ENCODE measurements at places on chromosomes 4 and X.

GRCh38 chr4:180197471-180197870 is 2045.7 kb upstream of the TENM3 start:
- no peak for DNase-seq

DNA sequence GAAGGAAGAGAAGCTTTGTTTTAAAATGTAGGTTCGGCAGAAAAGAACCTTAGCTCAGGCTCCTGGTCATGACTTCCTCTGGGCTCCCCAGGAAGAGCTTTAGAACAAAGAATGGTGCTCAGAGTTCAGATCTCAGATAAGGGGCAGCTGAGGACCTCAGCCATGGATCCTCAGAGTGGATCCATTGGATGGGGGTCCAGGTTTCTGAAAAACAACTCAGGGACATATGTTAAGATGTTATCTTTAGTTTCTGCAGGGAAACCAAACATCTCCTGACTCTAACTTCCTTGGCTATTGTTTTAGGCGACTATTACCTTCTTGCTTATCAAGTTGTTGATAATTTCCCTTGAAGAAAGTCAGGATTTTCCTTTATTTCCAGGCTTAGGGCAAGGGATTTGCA is 5.4 kb downstream of the EVC start:
- no peak for DNase-seq

GRCh38 chr4:143254491-143255226 is 69.9 kb downstream of the USP38 start:
- no peak for DNase-seq

DNA sequence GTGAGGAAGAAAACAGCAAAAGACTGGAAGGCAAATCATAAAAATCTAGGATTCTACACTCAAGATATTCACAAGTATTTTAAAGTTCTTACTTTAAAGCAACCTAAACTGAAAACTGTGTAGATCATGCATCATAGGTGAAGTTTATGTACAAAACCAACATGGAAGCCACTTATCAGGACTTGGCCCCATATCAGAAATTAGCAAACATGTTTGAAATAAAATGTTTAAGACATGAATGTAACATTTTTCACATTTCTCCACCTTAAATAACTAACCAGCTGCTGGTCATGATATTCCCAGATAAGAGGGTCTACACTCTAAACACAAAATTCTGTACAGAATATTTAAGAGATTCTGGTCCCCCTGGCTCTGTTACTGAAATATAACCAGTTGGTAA is 38.5 kb downstream of the APBB2 start:
- DNase-seq = no peak

GRCh38 chrX:20244931-20245330 is 21.8 kb downstream of the RPS6KA3 start:
- no peak for DNase-seq

DNA sequence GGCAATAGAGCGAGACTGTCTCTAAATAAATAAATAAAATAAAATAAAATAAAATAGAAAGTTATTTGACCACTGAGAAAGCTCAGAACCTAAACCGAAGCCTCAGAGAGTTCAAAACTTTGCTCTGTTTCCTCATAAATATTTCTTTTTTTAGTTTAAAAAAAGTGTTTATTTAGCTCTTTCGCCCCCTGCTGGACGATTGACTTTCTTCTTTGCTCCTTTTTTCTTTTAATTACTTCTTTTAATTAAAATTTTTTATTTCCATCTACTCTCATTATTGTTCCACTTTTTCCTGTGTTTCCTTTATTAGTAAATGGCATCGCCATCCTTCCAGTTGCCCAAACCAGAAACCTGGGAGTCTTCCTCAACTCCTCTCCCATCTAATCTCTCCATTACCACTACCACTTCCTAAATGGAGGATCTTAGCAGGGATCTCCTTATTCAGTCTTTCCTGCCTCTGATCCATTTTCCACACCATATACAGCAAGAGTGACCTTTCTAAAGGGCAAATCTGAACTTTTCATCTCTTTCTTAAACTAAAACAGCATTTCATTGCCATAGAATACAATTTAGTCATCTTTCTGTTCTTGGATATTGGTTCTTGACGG is 728 bp upstream of the IL13RA2 start:
- no peak for DNase-seq

- no peak for DNase-seq
Observed at GRCh38 chr4:8765084-8765483, 106.6 kb downstream of the HMX1 start.

DNA sequence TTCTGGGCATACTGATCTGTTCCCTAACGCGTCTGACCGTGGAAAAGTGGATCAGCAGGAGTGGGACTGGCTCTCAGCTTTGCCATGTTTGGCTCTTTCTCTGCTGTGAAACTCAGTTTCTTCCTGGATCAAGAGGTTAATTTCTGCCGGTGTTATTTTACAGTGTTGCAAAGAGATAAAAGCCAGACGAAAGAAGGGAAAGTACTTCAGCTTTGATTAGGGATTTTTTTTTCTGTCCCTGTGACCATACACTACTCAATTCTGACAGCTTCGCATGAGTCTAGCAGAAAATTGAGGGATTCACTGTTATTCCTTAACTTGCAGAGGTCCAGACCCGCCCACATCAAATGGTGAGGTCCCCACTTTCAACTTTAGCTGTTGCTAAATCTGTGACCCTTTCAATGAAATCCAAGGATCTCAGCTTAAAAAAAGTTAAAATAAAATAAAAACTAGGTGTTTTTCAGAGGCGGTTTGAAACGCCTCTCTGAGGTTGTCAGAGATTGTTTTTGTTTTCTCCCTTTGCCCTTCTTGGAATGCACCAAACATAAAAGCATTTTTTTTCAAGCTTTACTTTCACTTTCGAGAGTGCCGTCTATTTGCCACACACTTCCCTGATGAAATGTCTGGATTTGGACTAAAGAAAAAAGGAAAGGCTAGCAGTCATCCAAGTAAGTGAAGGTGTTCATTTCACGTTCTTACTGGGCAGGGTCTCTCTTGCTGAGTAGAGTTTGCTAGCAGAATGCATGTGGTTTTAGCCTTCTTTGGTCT is at the start of gene TLR3:
Gene TLR3 (plus strand): TSS at position 576 of the 768 bp plus-strand sequence. CDS start 7,464 bp downstream, outside the sequence.
- peak; percentile 31 for DNase-seq

- DNase-seq = no peak
Observed at GRCh38 chr4:31026256-31026655, 306.1 kb downstream of the PCDH7 start.

- DNase-seq = no peak
Observed at GRCh38 chrX:78182881-78183280, 43.4 kb upstream of the TAF9B start.

- no peak for DNase-seq
Observed at GRCh38 chrX:41350150-41350975, 16.4 kb downstream of the DDX3X start.

GRCh38 chr4:4800646-4801408 is 58.6 kb upstream of the MSX1 start:
- no peak for DNase-seq

DNA sequence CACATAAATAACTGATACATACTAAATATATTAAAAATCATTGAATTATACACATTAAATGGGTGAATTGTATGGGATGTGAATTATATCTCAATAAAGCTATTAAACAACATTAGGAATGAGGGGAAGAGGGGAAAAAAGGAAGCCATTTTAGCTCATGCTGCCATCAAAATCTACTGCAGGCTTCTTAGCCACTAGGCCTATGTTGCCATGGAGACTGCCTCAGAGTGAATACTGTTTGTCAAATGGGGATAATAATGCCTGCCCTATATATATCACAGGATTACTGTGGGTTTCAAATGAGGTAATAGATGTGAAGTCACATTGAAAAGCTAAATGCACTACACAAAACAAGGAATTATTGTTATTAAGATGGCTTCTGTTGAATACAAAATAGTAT is 21.2 kb downstream of the TMEM255A start:
- no peak for DNase-seq

DNA sequence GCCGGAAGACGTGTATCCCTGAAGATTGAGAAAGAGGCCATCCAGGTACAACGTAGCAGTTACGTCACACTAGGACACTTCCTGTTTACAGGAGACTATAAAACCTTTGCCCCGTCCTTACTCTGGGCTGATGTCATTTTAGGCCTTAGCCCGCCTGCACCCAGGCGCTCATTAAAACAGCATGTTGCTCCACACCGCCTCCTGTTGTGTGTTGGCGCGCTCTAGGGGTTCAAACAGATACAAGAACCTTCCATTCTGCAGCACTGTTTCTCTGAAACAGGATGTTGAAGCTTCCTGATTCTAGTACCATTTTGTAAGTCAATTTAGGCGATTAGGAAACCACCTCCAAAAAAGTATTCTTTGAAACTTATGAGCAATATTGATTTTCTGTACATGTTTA is 722.1 kb downstream of the PCDH7 start:
- DNase-seq = no peak

DNA sequence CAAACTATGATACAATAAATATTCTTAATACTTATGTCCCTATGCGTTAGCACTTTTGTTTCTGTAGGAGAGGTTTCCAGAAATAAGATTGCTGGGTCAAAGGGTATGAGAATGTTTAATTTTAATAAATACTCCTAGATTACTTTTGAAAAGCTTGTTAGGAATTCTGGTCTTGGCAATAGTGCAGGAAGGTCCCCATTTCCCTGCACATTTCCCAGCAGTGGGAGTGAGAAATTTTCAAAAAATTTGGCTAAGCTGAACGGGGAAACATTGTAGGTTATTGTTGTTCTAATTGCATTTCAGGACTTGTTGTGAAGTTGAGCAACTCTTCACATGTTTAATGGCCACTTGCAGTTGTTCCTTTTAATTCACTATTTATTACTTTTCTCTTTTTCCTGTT is 27.1 kb downstream of the IGFBP7 start:
- no peak for DNase-seq

- no peak for DNase-seq
Observed at GRCh38 chr4:101357751-101358150, 10.4 kb upstream of the PPP3CA start.

GRCh38 chr4:176508780-176509331 is 189.1 kb downstream of the SPCS3 start:
- no peak for DNase-seq

GRCh38 chr4:158492391-158492790 is 29.3 kb upstream of the RXFP1 start:
- DNase-seq = no peak

DNA sequence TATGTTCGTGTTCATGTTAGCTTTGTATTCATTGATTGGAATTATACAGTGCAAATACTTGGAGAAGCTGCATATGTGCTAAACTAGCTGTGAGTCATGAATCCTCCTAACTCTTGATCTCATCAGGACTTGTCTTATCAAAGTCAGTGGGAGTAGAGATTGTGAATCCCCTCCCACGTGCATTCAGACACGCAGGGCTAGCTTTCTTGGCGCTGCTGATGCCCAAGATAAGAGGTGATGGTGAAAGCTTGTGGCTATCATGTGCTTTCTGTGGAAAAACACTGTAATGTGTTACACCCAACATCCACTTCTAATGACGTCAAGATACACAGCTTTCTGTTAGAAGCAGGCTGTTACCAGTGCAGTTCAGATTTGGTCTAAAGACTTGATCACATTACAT is 348.7 kb upstream of the HAND2 start:
- DNase-seq = no peak

DNA sequence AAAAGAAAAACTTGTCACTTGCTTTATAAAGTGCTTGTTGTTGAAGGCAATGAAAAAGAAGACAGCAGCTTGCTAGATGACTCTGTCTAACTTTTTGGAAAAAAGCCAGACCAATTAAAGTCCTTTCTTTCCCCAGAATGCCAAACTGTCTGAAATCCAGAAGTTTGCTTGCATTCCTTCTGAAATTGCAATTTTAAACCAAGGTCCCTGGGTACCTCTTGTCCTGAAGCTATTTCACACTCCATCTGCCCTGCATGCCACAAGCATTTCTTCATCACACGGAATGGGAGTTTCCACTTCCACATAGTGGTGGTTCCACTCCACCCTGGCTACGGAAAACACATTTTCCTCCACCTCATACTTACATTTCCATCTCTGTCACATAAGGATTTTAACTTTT is 101.0 kb downstream of the PAPSS1 start:
- DNase-seq = no peak

- no peak for DNase-seq
Observed at GRCh38 chr4:127601029-127601428, 31.7 kb upstream of the INTU start.

- no peak for DNase-seq
Observed at GRCh38 chr4:3390288-3390811, 51.4 kb upstream of the HGFAC start.

- DNase-seq = no peak
Observed at GRCh38 chr4:68288393-68288740, 42.9 kb upstream of the TMPRSS11B start.

DNA sequence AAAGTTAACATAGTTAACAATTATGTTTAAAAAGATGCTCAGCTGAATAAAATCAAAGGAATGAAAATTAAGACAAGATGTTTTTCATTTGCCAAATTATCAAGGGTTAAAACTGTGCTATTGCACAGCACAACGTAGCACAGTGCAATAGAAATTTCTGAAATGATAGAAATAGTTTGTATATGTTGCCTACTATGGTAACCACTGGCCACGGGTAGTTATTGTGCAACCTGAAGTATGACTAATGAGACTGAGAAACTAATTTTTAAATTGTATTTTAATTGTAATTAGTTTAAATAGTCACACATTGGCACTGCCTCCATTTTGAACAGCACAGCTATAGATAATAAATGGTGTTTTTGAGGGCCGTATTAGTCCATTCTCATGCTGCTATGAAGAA is 343.1 kb upstream of the FAM241A start:
- DNase-seq = no peak

- DNase-seq = no peak
Observed at GRCh38 chr4:100372432-100372831, 145.4 kb downstream of the EMCN start.

DNA sequence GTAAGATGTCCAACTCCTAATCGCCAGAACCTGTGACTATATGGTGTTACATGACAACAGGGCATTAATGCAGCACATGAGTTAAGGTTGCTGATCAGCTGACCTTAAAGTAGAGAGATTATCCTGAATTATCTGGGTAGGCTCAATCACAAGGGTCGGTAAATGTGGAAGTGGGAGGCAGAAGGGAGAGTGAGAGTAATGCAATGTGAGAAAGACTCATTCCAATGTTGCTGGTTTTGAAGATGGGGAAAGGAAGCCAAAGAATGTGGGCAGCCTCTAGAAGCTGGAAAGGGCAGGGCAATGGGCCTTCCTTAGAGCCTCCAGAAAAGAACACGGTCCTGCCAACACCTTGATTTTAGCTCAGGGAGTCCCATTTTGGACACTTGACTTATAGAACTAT is 67.4 kb downstream of the STX18 start:
- DNase-seq = no peak

GRCh38 chr4:165404080-165404479 is 25.3 kb downstream of the CPE start:
- no peak for DNase-seq

DNA sequence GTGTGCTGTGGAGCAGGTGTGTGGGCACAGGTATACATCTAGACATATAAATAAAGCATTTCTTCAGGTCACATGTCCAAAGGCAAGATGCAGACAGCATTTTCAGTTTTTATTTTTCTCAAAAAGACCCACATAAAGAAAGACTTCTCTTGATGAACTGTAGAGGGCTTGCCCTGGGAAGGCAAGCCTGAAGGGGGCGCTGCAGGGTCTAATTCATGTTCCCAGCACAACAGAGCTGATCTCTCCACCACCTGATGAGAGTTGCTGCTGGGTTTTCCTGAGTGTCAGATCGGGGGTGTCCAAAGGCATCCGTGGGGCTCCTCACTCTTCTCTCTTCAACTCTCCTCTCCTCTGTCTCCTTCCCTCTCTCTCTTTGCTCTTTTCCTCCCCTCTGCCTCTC is 26.6 kb downstream of the ADRA2C start:
- no peak for DNase-seq

Measured in kidney capillary endothelial cell (primary cell).